H54 (cell line): ENCODE measurements at places on chromosomes 7 and 10.
A peak's percentile ranks its signal among the peaks of the same experiment; 100 is the strongest.

DNA sequence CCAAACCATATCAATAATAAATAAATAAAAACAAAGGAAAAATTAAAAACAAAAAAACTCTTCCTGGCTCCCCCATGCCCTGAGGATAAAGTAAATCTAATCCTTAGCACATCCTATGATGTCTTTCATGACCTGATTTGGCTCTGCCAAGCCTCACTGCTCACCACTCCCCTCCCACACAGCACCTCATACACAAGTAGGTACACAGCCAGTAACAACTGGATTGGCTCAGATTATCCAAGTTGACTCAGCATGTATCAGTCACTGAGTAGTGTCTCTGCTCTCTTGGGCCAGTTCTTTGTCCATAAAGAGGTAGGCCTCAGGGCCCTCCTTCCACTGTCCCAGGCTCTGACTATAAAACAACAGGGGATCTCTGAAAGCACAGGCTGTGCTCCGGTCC, 99.6 kb downstream of the STRA8 start:
- DNase-seq: no peak

- DNase-seq: no peak
Observed at GRCh38 chr10:48651293-48651692, 33.4 kb upstream of the WDFY4 start.

GRCh38 chr7:3436746-3437145, 135.7 kb downstream of the SDK1 start:
- DNase-seq: peak; percentile 57

- no peak for DNase-seq
Observed at GRCh38 chr7:1810961-1811849, 141.1 kb downstream of the ELFN1 start.

DNA sequence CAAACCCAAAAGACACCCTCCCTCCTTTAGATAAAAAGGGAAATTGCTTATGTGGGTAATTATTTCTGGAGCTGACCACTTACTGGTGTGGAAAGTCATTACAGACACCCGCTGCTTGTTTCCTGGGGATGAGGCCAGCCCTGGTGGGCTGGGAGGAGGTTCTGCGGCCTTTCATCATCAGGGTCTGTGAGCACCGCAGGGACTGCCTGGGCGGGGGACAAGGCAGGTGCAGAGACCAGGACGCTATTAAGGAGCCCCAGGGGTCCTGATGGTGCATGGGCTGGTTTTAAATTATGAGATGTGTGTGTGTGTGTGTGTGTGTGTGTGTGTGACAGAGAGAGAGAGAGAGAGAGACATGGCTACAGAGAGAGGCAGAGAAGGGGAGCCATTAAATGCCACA, 171.2 kb downstream of the DNAJB6 start:
- no peak for DNase-seq

DNA sequence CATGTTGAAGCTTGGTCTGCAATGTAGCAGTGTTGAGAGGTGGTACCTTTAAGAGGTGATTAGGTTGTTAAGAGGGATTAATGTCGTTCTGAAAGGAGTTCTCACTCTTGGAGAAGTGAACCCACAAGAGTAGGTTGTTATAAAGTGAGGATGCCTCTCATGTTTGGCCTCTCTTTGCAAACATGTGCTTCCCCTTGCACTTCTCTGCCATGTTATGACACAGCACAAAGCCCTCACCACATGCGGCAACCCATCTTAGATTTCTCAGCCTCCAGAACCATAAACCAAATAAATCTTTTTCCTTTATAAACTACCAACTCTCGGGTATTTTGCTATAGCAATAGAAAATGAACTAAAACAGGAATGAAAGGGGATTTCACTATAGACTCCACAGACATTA, 66.3 kb downstream of the KMT2C start:
- no peak for DNase-seq

DNA sequence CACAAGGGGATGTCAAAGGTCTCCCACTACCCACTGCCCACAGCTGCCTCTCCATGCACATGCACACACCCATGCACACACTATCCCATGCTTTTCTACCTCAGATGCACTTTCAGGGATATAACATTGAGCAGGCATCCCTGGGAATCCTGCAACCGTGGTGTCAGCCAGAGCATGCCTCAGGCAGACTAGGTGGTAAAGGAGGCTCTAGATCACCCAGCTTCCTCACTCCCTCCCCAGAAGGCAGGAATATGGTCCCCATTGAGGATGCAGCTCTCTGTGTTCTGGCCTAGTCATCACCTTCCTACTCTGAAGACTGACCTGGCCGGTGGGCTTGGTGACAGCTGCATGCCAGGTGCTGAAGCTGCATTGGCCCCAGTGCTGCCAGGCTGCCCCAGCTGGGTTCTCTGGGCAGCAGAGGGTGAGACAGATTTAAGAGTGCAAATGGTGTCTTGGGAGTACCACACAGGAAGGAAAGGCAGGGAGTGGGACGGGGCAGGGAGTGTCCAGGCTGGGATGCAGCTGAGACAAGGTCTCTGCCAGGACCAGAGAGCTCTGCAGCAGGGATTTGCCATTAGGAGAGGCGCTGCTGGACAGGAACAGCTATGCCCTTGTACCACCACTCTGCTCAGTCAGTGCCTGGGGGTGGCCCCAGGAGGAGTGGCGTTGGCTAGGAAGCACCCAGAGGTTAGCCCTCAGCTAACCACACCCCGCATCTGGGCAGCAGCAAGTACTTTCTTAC, 53.4 kb upstream of the GDF10 start:
- no peak for DNase-seq

GRCh38 chr10:101060951-101061623, 702 bp upstream of the KAZALD1 start:
- DNase-seq: peak; percentile 97

- no peak for DNase-seq
Observed at GRCh38 chr7:18530224-18531179, 35.0 kb downstream of the HDAC9 start.

- DNase-seq: no peak
Observed at GRCh38 chr7:2157473-2158279, 75.1 kb downstream of the MAD1L1 start.

GRCh38 chr7:88280801-88281200, 25.9 kb downstream of the STEAP4 start:
- DNase-seq: no peak

GRCh38 chr7:12761111-12761510, 73.7 kb downstream of the ARL4A start:
- no peak for DNase-seq

DNA sequence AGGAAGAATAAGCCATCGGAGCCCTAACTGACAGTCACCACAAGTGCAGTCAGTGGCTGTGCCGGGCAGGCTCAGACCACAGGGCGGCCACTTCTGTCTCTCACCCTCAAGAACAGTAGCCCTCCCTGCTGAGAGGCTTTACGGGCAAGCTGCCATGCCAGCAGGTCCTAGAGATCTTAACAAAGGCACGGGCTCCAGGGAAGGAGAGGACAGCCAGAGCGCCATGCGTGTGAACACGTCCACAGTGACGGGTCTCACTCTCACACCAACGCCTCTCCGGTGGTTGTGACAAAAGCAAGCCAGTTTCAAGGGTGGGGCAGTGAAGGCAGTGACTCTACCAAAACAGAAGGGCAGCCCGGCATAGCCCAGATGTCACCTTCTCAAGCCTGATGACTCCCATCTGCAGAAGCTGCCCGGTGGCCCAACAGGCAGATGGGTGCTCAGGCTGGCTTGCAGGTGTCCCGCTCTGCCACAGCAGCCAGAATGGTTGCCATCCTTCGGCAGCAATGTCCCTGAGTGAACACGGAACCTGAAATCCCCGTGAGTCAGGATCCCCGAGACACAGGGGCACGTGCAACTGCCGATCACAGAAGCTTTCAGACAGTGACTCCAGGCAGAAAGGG, 102.0 kb downstream of the FAM53B start:
- no peak for DNase-seq

DNA sequence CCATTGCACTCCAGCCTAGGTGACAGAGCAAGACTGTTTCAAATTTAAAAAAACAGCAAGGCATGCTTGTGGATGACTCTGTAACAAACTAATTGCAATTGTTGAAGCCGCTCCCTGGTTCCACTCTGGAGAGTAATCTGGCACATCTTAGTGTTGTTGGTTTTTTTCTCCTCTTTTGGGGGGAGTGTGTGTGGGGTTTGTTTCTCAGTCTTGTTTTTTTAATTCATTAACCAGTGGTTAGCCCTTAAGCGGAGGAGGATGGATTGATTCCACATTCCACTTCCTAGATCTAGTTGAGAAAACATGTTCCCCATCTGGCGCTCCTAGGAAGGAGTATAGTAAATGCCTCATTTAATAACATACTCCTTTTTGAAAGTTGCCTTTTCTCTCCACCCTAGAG, 8.6 kb upstream of the ZNF713 start:
- DNase-seq: no peak

DNA sequence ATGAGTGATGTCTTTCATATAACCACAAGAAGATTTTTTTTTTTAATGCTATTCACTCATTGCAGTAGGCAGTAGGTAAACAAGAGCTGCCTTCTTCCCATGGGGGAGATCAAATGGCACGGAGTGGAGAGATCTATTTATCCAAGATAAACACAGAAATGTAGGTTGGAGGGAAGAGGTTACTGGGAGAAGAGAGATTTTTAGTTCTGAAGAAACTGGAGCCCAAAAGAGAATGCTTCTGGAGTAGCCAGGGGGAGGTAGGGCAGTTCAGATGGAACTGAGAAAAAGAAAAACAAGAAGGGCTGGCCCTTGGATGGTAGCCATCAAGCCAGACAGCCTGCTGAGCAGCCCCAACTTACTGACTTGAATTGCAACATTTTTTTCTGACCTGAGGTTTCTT, 270.1 kb upstream of the TPK1 start:
- no peak for DNase-seq

DNA sequence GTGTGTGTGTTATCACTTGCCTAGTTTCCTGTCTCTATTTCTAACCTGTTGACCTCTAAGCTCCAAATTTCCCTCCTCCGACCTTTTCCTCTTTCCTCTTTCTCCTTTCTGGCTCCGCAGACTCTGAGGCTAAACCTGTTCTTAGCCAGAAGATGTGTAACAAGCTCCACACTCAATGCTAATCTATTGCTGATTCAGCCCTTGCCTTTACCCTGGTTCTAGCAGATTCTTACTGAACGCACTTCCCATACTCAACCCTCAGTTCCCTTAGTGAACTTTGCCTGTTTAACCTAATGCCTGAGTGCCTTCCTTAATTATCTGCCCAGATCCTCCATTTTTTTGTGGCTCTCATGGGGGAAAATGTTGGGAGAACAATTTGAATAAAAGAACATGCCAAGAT, 30.0 kb upstream of the SGMS1 start:
- DNase-seq: no peak

GRCh38 chr7:30682212-30683083, at the start of gene CRHR2:
Gene CRHR2 (minus strand): TSS chr7:30682456. CDS start chr7:30682280, 176 bp downstream.
- no peak for DNase-seq

- DNase-seq: no peak
Observed at GRCh38 chr10:102602272-102603045, 41.8 kb upstream of the TRIM8 start.

- DNase-seq: no peak
Observed at GRCh38 chr10:11386044-11386443, 225.4 kb downstream of the USP6NL start.

DNA sequence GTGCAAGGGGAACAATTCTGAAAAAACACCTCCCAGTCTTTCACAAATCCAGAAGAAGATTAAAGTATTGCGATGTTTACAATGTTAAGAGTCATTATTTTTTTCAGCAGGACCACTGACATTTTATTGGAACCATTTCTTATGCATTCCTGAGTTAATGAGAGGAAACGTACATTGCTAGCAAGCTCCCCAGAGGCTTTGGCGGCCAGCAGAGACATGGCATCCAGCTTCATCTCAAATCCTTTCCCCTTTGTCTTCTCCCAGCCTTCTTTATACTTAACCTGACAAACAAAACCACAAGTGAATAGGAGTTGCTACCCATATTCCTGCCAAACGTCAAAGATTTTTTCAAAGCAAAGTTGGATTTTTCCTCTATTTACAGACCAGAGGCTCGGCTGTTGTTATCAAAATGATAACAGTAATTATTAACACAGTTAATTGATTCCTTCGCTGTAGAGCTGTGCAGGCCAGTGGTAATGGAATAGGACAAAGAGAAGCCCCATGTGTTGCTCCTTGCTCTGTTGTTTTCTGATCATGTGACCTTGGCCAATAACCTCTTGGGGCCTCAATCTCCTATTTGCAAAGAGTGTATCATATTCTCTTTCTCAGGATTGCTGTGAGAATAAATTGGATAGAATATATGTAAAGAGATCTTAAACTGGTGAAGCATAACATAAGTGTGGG, 32.0 kb downstream of the NRAP start:
- DNase-seq: no peak

- no peak for DNase-seq
Observed at GRCh38 chr7:105278973-105279687, 109.6 kb downstream of the SRPK2 start.

DNA sequence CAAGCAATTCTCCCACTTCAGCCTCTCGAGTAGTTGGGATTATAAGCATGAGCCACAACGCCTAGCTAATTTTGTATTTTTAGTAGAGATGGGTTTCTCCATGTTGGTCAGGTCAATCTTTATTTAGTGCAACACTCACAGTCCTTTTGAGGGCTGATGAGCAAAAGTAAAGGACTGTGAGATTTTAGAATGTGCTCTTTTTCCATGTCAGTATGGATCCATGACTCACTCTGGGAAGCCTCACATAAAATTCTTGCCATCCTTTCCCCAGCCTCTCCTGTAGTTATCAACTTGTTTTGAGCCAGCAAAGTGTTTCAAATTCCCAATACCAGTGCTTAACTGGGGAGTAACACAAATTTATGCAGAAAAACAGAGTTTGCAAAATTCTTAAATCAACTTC, 135.8 kb upstream of the CXCL12 start:
- no peak for DNase-seq

- DNase-seq: no peak
Observed at GRCh38 chr10:86311906-86312305, 54.7 kb downstream of the GRID1 start.

DNA sequence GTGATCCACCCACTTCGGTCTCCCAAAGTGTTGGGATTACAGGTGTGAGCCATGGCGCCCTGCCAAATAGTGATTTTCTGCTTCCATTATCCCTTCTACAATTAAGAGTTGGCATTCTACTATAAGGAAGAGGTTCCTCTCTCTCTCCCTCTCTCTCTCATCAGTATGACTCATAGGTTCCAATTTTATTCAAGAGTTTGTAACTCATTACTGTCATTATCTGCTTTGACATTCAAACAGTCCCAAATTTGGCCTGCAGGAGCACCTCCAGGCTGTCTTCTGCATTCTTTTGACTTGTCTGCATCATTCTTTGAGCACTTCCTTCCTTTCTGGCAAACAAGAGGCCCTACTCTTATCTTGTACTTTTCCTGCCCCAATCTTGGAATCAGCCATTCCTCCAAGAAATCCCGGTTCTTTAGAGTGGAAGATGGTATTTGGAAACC, 33.2 kb upstream of the CALU start:
- no peak for DNase-seq

- DNase-seq: no peak
Observed at GRCh38 chr7:151936207-151936606, 20.0 kb upstream of the GALNTL5 start.

DNA sequence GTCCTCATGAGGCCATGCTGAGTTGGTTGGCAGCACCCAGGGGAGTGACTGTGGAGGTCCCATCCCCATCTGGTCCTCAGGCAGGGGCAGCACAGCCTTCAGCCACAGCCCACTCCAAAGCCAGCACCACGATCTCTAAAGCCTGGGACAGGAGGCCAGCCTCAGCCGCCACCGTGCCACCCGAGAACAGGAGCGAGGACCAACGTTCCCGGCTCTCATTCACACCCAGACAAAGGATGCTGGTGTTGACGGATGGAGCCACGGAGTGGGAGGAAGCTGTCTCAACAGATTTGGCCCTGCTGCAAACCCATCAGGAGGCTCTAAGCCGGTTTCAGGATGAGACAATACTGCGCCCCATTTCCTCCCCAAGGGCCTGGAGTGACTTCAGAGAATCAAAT, 42.7 kb upstream of the PPP2R2D start:
- no peak for DNase-seq

GRCh38 chr7:12757443-12757842, 70.0 kb downstream of the ARL4A start:
- DNase-seq: peak; percentile 43
